NCI-H460 (cell line): ENCODE measurements at places on chromosomes 4 and X.

GRCh38 chr4:163137581-163137980 lies 29.1 kb downstream of the NAF1 start:
- no peak for DNase-seq

GRCh38 chrX:85359051-85359450 lies 20.4 kb downstream of the POF1B start:
- DNase-seq, result no peak

GRCh38 chr4:7646384-7647061 lies 211.8 kb upstream of the PSAPL1 start:
- DNase-seq, result no peak

GRCh38 chr4:173528378-173529321 lies 1.4 kb downstream of the HAND2 start:
- DNase-seq, result no peak

DNA sequence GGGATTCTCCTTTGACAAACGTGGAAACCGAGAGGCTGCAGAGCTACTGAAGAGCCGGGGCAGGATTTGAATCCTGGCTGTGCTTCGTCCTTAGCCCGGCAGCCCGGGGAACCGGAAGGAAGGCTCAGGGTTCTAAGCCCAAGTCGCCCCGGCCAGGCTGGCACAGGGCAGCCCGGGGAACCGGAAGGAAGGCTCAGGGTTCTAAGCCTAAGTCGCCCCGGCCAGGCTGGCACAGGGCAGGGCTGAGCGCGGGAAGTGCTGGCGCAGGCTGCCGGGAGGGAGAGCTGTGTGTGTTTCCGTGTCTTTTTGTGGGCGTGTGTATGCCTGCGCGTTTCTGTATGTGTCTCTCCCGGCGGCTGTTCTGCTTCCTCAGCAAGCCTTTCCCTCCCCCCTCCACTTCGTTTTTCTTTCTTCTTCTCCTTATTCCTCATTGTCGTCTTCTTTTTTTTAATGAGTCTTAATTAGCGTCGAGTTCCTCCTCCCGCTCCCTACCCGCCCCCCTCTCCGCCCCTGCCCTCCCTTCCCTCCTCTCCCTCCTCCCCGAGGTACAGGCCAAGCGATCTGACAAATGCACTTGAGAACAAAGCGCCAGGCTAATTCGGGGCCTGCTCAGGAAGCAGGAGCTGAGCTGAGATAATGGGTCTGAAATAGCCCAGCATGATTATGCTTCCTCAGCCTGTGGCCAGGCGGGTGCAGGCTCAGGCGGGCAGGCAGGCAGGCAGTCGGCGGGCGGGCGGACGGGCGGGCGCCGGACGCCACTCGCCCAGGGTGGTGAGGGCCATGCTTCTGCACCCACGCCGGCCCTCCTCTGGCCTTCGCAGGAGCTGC lies 65.9 kb downstream of the EFNB1 start:
- DNase-seq, result no peak

DNA sequence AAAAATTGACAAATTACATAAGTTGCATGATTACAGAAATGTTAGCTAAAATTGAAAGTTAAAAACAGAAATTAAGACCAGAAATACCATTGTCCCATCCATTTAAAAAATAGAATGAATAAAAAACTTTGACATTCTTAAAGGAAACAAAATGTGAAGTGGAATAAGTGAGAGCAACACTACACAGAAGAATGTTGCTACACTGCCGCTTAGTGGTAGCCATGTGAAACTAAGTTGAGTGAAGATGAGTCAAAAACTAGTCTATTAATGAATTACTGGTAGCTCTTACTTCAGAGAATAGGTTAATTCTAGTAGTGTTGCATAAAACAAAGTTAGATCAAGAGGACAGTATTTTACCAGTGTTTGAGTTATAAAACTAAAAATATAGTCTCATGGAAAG lies 571.0 kb upstream of the KLHL4 start:
- peak; percentile 17 for DNase-seq

DNA sequence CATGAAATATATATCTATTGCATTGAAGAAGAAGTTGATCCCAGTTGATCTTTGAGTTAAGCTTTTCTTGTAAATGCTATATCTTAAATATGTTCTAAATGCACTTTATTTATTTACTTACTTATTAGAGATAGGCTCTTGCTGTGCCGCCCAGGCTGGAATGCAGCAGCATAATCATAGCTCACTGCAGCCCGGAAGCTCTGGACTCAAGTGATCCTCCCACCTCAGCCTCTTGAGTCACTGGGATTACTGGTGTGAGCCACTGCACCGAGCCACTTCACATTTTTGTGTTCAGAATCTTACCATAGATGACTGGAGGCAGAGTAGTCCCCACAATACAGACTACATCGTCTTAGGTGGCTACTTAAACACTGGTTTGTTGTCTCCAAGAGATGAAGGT lies 324.3 kb upstream of the SLIT2 start:
- DNase-seq, result no peak

GRCh38 chr4:48949518-48950219 lies 36.4 kb upstream of the CWH43 start:
- DNase-seq, result no peak

- no peak for DNase-seq
These were observed 20.8 kb upstream of the CEP135 start for GRCh38 chr4:55927803-55928437.

GRCh38 chr4:157025898-157026297 lies 50.1 kb upstream of the GLRB start:
- DNase-seq, result no peak

DNA sequence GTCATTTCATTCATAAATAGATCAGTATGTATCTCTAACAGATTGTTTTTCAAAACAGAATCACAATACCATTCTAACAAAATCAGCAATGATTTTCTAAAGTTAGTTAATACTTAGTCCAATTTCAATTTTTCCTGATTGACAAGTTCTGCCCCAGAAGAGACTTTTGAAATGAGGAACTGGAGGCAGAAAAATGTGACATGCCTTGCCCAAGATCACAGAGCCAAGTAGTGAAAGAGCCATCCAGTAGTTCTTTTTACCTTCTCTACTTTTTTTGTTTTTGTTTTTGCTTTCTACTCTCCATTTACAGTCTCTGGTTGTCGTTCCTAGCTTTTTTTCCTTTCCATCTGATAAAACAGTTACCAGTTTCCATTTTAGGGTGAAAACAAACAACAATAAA lies 129.3 kb upstream of the TMEM164 start:
- no peak for DNase-seq

GRCh38 chr4:52366621-52367020 lies 292.5 kb downstream of the USP46 start:
- no peak for DNase-seq

DNA sequence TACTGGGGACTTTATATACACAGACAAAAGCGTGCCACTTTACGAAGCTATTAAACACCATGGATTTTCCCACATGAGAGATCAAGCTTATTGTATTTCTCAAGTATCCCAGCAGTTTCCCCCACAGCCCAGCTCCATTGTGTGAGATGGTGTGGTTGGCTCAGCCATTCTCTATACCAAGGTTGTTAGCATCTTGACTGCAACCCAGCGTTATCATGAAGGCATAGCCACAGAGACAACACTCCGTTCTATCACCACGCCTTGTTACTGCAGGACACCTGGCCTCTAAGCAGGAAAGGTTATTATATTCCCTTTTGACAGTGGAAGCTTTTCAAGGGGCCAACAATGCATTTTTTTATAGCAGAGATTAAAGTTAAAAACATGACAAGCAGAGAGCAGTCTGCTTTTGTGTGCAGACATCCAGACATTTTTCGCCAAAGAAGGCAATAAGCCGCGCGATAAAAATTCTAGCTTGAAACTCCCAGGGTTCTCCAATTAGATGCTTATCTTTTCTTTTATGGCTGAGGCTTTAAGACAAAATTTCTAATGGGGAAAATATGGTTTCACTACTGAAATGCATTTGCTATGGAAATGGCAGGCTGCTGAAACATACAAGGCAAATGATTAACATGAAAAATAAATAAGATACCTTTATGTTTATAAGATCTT lies 206.1 kb downstream of the MID1 start:
- no peak for DNase-seq

DNA sequence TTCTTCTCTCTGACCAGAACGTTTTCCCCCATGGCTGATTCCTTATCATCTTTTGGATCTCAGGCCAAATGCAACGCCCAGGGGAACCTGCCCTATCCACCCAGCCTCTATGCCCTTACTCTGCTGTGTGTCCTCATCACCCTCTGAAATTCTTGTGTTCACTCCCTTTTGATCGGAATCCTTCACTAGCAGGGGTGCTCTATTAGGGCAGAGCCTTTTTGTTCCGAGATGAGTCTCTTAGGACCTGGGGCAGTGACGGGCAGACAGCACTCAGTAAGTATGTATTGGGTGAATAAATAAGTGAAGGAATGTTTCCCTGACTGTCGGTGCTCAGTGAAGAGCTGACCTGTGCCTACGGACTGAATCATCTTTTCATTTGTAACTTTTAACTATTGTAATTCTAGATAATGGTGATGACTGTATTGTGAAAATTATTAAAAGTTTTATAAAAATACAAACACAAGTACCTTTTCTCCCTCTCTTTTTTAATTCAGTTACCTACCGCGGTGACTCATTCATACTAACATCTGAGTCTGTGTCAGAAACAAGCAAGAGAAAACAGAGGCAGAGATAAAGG lies 4.8 kb upstream of the TENM3 start:
- no peak for DNase-seq

DNA sequence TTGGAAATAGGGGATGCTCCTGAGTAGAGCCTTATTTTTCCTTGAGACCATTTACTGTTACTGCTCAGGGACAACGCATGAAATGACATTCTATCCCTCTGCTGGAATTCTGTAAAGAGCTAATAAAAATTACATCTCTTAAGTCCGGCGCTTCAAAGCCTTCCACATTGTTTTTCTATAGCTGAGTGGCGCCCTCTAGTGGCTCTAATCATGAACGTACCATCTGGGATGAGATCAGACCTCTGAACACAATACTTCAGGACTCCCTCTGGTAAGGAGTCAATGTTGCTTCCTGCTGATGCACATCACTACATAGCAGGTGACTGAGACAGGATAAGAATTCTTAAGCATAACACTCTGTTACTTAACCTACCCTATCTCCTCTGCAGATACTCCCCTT lies 6.0 kb downstream of the HMGN5 start:
- DNase-seq, result peak; percentile 55

DNA sequence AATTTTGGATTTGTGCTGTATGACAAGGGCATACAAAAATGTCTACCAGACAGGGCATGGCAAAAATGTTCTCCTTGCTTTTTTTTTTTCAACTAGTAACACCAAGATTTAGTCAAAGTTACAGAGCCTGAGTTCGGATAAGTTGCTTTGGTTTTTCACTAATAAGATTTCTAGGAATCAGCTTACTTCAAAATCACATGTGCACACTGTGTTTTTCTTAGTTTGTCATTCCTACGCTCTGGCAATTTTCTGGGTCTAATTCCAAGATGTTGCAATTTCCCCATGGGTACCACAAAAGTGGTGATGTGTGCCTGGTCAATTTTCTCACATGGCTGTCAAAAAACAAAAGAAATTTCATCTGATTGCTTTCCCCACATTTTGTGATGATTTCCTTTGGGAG lies 6.3 kb downstream of the C1QTNF7 start:
- DNase-seq, result no peak

DNA sequence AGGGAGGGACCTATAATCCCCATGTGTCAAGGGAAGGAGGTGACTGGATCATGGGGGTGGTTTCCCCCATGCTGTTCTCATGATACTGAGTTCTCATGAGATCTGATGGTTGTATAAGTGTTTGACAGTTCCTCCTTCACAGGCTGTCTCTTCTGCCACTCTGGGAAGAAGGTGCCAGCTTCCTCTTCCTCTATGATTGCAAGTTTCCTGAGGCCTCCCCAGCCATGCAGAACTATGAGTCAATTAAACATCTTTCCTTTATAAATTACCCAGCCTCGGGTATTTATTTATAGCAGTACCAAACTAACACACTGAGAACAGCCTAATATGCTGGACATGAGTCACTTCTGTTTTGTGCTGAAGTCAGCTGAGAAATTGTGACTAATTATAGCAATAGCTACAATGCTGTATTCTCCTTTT lies 656.9 kb upstream of the CPEB2 start:
- no peak for DNase-seq

DNA sequence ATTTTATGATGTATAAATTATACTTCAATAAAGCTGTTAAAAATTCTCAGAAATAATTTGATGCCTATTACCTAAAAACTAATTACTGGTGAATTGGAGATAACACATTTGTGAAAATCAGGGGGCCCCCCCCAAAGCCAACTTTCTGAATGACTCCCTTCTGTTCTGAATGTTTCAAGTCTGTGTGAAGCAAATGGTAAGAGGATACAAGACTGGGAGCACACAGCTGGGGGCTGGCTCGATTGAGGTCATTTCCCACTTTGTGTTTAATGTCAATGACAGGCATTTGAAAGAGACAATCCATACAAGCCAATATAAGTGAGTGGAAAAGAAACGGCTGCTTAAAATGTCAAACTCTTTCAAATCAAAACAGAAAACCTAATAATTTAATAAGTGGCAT lies 155.8 kb downstream of the SH2D1A start:
- peak; percentile 53 for DNase-seq

- no peak for DNase-seq
These were observed 42.9 kb upstream of the DDX60 start for GRCh38 chr4:168361365-168362024.

DNA sequence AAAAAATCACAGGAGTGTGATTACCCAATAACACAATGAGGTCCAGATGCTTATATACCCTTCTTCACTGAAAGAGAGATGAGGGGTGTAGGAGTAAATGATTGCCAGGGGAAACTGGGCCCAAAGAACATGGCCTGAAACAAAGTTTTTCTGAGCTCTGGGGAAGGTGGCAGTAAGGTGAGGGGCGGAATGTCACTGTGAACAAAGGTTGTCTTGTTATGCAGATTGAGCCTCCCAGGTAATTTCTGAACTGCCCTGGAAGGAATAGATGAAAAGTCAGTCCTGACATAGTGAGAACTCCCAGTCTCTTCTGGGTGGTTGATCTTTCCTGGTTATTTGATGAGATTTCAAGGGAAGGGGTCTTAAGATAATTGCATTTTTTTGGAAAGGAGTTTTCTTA lies 2.5 kb upstream of the TMEM47 start:
- no peak for DNase-seq

DNA sequence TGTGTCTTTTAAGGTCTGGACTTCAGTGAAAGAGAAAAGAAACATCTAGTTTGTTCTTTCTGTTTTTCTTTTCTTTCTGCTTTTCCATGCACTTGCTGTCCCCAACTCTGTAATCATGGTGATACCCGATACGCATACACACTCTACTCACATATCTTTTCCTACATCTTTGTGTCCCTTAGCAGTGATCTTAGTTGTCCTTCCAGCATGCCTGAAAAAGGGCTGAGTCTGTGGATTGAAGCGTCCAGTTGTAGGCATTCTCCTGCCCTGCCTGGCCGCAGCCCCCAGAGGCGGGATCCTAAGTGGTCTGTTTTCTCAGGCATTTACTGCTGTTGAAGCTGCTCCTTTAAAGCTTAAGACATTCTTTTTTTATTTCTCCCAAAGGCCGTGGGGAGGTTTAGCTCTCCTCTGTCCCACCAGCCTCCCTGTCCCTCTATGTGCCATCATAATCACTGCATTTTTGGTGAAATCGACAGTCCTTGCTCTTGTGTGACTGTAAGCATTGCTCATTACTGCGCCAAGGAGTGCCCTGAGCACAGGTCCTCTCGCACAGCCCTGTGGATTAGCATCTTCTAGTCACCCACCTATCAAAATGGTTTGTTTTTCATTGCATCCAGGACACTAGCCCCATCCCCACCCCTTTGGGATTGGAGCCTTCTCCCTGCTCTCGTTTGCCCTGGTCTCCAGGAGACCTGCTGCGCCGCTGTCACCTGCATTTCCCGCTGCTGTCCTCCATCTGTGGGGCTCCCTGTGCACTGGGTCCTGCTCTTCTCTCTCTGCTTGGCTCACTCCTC lies 4.4 kb downstream of the RGS12 start:
- no peak for DNase-seq
